ENCODE measurements at places on chromosomes 16 and 17. TPM values are rescaled to one million over a fixed set of nuclear protein-coding genes. Genes with fewer than 3 reads are reported as not detected.
A peak's percentile ranks its signal among the peaks of the same experiment; 100 is the strongest.

DNA sequence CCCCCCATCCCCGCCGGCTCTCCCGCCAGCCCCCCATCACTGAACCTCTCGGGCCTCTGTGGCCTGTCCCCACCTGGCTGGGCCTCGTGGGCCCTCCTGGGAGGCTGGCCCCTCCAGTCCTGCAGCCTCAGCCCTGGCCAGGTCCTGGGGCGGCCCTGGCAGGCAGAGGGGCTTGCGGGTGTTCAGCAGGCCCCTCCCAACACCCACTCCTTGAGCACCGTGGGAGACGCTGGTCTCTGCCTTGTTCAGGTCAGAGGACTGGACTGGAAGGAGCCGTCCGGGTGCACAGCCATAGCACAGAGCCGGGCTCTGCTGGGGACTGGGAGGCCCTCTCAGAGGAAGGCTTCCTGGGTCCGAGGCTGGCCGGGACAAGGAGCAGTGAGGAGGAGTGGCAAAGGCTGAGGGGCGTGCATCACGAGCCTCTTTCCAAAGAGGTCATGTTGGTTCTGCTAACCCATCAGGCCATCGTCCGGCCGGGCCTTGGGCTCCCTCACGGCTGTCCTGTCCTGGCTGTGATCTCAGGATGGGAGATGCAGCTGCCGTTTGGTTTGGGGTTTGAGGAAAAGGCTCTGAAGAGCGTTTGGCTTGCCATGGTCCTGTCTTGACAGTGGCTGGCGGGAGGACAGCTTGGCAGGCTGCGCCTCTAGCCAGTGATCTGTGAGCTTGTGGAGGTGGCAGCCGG, 6.3 kb upstream of the PABPN1L start:
- DNase-seq = no peak

- DNase-seq = no peak
Observed at GRCh38 chr17:79322211-79323123, 247.8 kb downstream of the ENGASE start.

DNA sequence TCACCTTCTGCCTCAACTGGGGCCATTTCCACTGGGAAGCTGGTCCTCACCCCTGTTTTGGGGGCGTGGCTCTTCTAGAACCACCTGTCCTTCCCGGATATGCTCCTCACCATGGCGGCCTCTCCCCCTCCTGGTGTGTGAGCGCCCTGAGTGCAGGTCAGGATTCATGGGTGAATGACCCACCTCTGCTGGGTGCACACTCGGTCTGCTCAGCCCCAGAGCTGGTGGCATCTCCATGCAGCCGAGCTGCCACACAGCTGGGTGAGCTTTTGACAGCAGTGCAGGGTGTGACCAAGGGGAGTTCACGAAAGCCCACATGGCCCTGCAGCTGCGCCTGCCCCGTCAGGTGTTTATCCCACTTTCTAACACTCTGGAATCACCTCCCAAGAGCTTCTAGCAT, 27.3 kb downstream of the GRIN2C start:
- no peak for DNase-seq

- DNase-seq = no peak
Observed at GRCh38 chr16:21563676-21564075, 35.7 kb upstream of the METTL9 start.

GRCh38 chr16:12120217-12120981, 143.9 kb downstream of the SNX29 start:
- DNase-seq = no peak

DNA sequence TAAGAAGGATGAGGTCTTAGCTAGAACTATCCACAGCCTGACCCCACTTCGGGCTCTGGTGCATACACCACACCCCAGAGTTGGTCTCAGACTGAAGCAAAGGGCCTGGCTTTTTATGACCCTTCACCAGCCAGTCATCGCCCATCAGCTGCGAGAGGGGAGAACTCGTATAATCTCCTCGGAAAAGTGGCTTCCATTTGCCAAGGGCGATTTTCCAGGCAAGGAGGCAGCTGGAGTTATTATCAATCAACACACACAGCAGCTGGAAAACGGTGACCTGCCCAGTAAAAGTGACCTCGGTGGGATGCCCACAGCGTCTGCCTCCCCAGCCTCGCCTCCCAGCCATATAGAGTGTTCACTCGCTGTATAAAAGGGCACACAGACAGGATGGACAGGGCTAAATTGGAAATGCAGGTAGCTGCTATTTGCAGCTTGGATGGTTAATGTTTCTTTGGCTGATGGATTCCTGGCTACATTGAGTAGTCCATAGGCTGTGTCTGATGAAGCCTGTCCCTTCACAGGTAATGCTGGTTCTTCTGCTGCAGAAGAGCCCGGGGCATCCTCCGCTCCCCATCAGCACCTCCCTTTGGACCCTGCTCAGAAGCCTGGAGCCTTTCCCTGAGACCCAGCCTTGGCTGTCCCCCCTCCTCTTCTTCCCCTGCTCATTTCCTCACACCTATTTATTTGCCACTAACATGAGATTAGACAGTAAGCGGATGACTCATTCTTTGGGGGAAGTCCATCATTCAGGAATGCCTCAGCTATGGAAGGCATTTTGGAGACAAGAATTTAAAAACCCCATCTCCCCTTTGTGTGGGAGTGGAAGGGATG, 45.7 kb downstream of the TMEM186 start:
- no peak for DNase-seq

DNA sequence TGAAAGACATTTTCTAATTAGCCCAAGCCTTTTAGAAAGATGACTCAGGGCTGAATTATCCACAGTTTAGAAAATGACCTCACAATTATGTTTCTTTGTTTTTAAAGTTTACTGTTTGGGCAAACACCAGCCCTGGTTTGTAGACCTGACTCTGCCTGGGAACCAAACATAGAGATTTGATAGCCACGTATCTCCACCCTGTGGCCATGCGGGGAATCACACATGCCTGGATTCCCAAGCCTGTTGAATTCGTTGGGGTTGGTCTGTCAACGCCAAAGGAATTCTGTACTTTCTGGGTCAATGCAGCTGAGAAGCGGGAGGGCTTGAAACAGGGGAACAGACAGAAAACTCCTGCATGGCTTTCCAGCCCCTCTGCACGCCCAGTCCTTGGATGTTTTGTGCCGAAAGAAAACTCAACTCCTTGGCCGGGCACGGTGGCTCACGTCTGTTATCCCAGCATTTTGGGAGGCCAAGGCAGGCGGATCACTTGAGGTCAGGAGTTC, 26.9 kb downstream of the CD300A start:
- peak; percentile 89 for DNase-seq

DNA sequence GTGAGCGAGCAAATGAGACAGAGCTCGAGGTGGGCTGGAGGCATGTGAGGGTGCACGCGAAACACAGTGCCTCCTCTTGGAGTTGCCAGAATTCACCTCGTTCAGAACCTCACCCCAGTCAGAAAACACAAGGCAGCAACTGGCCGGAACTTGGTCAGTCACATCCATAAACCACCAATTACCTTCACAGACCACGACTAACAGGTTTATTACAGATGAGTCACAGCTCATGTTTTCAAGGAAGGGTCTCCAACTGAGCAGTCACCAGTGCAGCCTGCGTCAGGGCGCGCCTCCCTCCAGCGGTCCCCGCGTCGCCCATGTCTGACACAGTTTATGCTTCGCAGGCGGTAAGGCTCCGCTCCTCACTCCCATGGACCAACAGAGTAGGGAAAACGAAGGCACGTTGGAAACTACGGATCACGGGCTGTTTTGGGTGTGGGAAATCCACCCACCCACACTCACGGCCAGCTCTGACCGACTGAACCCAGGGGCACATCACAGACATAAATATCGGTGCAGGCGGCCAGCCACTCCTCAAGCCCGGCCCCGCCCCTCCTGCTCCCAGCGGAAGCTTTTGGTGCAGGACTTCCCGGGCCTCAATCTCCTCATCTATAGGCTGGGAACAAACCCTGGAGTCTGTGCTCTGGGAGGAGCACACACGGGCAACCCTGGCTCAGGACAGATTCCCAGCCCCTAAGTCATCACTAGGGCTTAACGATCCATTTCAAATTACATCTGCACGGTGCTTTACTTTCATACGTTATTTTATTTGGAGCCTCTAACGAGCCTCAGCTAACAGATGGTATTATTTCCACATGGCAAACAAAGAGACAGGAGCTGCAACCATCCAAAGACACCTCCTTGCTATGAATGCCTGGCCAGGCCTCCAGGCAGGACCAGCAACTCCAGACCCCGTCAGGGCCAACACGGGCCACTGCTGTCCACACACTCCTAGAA, 126.3 kb downstream of the ZNF778 start:
- no peak for DNase-seq

DNA sequence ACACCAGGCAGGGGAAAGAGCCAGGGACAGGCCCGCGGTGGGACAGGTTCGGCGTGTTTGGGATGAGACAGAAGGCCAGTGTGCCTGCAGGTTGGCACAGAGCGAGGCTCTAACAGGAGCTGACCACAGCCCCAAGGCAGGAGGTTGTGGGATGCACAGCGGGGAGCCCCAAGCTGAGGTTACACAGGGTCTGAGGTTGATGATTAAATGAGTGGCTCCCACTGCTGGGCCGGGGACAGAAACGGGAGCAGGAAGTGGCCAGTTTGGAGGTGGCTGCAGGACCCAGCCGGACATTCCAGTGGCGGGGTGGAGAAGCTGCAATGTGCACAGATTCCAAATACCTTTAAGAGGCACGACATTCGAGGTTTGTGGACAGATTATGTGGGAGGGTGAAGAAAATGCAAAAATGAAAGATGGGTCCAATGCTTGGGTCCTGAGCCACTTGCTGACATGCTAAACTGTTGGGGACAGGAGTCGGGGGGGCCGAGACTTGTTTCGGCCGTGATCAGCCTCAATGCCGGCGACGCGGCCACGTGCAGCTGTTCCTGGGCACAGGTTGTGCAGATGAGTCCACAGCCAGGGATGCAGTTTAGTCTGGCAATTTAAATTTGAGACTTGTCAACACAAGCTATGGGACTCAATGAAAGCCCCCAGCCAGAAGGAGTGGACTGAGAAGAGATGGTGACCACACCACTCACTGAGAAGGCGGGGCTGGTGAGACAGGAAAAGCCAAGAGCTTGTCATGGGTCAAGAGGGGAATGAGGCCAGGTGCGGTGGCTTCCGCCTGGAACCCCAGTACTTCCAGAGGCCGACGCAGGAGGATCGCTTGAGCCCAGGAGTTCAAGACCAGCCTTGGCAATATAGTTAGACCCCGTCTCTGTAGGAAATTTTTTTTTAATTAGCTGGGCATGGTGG, 8.7 kb downstream of the ENPP7 start:
- no peak for DNase-seq

DNA sequence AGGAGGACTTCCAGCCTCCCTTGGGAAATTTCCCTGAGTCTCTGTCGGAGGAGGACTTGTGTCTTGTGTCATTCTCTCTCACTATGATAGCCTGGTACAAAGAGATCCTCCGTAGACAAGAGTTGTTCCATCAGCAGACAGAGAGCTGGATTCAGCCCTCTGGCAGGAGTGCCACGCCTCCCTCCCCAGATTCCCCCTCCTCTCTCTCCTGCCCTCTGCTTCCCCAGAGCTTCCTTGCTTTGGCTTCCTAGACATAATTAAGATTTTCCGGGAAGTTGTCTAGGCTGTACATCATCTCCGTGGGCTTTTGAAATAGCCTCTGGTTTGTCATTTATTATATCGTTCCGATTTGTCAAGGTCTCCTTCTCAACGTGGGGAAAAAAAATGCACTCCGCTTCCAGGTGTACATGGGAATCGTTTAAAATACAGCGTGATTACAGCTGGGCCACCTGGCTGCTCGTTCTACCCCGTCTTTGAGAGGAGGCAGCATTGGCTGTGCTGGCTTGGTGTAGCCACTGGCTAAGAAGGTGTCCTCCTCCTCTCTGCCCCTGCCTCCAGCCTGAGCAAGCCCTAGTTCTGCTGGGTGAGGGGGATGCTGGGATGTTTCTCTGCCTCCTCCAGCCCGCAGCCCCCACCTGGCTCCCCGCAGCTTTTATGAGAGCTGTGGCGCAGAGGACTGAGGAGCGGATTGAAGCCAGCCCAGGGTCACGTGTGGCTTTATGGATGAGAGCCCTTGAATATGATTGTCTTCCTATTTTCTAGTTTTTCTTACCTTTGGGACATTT, 282.5 kb downstream of the SNX29 start:
- DNase-seq = no peak

DNA sequence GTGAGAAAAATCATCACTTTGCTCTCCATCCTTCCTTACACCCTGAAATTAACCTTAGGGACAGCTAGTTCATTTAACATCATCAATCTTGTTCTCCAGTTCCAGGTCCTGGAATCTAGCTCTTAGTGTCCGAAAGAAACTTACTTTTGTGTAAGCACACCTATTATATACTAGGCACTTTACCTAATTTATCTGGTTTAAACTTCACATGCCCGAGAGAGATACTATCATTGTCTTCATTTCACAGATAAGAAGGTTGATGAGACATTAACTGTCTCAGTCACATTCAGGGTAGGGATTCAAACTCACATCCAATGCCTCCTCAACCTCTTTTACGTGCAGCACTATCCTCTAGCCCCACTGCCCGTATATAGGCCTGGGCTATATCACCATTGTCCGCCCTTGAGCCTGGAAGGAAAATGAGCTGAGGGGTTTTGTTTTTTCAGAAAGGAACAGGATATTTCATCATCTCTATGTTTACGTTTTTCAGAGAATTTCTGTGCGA, 501 bp upstream of the AP2B1 start:
- no peak for DNase-seq

GRCh38 chr17:8155231-8155995, 3.2 kb upstream of the PER1 start:
- DNase-seq = peak; percentile 63

GRCh38 chr16:20538687-20539086, 37.5 kb downstream of the ACSM2B start:
- DNase-seq = no peak

DNA sequence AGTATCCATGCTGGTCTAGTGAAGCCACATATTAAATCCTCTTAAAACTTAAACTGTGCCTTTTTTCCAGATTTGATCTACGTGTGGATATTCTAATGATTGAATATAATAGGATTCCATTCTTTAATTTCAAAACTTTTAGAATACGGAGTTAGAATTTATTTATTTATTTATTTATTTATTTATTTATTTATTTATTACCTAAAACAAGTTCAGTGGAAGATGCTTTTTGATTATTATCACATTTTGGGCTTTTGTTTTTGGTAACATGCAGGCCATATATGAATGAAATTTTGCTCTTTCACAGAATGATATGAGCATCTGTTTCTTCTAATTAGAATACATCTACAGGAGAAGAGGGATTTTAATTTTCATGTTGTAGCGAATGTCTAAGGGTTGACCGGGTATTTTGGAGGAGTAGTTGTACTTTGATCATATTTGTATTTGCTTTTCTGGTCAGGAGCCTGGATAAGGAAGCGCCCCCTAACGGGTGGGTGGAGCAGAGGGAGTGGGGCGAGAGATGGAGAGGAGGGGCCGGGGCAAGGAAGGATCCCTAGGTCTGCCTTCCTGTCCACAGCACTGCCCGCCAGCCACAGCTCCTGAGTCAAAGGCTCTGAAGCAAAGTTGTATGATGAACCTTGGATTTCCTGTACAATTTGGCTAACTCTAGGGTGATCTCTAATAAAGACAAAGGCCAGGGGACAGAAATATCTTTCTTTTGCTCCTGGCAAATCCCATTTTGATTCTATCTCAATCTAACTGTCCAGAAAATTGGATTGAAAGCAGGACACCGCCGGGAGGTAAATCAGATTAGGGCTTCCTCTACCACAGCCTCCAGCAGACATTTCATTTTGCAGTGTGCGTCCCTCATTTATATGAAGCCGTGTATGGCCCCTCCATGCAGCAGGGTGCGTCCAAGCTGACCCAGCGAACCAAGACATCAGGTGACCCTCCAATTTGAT, 149.1 kb downstream of the PRKCA start:
- no peak for DNase-seq

Gene RNU2-1
- total RNA-seq = not detected

Gene CDC6
- 0.93 TPM for total RNA-seq

Gene DBNDD1
- 7.5 TPM for total RNA-seq

Gene SPNS3
- 0.16 TPM for total RNA-seq

Gene CCL3
- not detected for total RNA-seq

Gene GALR2
- 0.97 TPM for total RNA-seq

Gene PIRT
- not detected for total RNA-seq

Gene LITAFD
- total RNA-seq = not detected

Data from lower leg skin (tissue), 4 donors.